Memory B cell (primary cell): ENCODE measurements at places on chromosomes 3 and 15.

DNA sequence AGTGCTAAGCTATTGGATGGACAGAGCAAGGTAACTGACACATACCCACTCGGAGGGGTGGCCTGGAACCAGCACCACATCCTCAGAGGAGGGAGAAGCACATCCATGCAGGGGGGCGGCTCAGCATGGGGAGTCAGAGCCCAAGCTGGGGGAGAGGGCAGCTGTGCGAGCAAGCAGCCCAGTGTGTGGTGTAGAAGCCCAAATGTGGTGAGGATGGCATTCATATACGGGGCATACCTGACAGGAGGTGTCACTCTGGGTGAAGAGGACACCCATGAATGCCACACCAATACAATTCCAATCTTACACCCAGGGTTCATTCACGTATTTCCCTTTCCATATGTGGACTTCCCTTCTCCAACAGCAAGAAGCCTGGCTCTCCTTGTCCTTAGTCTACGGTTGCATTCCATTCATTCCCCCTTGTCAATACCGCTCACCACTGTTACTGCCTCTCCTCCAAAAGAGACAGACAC lies 58.7 kb upstream of the ACAN start:
- no peak for DNase-seq

DNA sequence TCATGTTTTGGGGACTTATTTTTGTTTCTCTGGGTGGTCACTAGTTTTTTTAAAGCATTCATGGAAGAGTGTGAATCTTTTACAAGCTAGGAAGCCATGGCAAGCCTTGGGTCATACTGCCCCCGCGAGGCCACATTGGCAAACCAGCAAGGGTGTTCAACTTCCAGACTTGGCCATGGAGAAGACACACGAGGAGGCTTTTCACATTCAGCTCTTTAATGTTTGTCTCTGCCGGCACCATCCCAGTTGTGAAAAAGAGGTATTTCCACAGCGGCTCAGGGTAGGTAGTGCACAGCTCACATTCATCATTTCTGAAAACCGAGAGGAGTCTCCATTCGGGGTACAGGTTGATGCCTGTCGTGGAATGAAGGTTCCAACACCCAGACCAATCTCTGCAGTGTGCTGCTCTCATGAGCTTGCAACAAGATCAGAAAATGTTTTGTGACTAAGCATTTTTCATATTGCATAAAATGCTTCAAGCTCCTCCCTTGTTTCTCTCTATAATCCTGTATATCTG lies 7.7 kb downstream of the CCR5 start:
- DNase-seq: peak; percentile 48

DNA sequence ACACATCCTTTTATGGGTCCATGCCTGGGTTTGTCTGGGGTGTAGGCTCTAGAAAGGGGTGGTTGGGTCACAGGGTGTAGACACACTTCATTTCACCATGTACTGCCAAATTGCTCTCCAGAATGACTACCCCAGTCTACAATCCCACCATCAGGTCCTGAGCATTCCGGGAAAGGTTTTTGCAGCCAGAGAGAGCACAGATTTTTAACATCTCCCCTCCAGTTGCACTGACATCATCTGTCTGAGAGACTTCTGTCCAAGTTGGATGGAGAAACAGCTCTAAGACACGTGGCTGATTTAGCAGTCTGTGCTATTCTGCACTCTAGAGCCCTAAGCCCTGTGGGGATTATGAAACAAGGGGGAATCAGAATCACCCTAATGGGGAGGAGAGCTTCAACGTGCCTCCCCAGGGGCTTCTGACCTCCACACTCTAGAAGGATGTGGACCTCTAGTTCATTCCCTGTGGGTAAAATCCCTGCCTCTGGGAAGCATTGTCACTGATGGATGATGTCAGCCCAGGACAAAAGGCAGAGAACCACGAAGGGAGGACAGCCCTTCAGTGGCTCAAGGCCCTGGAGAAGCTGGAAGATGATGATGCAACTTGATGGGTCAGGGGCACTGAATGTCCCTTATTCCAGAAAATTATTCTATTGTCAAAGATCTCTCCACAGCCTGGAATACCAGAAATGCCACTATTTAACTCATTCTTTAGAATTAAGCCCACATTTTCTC lies 71.5 kb downstream of the CD200R1L start:
- no peak for DNase-seq

- peak; percentile 14 for DNase-seq
These were observed 125.0 kb downstream of the ZNF280D start for GRCh38 chr15:56608140-56608778.

DNA sequence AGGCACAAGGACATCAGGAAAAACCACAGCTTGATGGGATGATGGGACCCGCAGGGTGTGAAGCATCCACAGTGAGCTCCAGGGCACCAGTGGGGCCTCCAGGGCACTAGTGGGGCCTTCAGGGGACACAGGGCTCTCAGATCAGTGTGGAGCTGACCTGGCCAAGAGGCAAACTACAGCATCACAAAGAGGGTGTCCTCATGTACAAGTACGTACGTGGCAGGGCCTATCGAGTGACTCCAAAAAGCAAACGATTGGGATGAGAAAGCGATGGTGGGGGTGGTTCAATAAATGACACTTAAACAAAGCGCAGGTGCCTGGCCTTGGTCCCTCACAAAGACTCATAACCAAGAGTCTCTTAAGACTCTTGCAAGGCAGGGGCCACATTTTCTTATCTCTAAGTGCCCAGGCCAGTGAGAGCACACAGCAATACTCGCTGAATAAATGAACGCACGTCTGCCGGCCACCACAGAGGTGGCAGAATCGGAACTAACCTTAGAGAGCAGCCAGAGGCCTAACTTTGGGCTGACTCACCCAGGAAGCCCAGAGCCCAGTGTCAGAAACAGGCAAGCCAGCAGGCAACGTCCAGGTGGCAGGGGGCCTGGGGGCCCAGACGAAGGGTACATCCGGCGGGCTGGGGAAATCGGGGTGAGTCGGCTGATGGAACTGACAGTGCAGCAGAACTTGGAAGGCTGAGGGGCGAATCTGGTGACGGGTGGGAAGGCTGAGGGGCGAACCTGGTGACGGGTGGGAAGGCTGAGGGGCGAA lies 8.7 kb downstream of the PCSK6 start:
- DNase-seq: no peak

DNA sequence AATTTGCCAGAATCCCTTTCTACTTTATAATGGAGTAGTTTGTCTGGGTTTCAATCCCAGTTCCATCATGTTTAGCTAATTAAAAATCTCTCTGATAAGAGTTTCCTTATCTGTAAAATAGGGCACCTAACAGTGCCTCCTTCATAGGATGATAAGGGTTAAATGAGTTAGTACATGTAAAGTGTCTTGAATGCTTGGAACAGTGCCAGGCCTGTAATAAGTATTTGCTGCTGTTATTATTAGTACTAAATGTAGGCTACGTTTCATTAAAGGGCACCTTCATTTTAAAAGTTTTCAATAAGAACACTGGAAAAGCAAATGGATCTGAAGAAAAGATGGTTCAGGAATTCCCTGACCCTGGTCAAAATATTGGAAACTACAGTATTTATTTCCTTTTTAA lies 11.8 kb upstream of the SLC2A2 start:
- no peak for DNase-seq

DNA sequence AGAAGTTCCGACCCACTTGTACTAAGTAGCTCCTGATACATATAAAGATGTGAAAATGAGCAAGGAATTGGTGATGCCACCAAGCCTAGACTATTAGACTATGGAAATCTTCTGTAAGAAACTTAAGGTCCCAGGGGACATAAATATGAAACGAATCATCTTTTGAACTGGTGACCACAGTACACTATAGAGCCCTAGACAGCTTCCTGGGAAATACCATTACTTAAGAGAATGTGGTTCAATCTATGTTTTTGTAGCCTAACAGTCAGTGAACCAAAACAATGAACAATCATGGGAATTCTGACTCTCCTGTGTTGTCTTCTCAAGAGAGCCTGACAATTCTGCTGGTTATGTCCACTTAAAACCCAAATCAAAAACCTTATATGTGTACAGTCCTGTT lies 191.6 kb downstream of the GREM1 start:
- no peak for DNase-seq

DNA sequence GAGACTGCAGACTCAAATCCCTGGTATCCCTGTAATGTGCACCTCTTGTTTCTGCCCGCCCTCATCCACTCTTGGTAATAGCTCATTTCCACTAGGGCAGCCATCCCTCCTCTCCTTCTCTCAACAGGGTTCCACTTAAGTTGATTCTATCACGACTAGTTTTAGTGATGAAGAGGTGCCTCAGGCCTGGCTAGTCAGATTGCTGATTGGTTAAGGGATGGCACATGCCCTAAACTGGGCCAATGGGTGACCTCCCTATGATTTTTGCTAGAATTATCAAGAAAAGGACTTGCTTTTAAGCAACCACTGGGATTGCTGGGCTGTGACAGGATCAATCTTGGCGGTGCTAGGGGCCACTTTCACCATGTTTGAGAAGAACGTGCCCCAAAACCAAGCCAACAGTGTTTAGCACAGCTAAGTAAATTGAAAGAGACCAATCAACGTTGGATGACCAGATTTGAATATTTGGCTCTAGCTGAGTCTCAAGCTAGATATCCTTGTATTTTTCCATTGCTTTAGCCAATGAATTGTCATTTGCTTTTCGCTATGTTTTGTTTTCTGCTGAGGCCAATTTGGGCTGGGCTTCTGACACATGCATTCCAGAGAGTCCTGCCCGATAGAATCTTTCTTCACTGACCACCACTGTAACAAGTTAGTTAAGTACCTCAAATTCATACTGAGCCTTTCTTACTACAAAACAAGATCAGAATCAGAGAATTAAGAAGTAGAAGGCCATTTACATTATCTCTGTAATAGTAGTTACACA lies 131.0 kb downstream of the PDZRN3 start:
- no peak for DNase-seq

- no peak for DNase-seq
These were observed 26.8 kb downstream of the NKIRAS1 start for GRCh38 chr3:23889950-23890349.

DNA sequence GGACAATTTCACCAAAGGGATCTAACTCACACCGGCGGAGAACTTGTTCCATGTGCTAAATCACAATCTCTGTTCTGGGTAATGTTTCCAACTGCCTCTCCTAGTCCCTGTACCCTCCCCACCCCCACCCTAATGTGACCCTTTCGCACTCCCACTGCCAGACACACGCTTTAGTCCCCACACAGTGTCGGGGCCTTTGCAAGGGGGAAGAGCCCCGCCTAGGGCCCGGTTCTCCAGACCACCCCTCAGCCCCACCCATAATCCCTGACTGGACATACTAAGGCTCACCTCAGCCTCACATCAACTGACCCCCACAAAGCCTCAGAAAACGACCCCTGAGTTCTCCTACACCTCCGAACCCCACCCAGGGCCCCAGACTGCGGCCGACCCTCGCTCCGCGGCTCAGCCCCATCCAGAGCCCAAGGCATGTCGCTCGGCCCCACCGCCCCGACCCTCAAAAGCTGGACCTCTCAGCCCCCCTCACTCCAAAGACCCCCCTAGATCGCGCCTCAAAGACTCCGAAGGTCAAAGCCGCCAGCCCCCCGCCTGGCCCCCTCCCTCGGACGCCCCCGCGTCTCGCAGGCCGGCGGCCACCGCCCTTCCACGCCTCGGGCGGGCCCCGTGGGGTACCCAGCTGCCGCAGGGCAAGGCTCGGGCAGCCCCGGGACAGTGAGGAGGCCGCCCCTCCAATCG lies 72.0 kb upstream of the MAP4 start:
- peak; percentile 5 for DNase-seq

DNA sequence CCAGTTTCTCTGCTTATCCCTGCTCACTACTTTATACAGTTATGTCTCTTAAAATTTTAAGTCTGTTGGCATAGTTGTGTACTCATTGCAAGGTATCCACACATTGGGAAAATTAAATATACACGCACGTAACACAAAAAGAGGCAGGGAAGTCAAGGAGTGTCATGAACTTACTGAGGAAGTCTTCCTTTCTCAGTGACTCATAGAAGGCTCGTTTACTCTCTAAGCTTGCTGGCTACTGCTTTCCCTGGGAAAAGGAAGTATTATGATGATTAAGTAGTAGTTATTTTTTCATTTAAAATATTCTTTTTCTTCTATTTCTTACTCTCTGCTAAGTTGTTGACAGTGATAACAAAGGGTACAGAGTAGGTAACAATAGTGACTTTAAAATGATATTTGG lies 287.3 kb downstream of the UBE2E2 start:
- no peak for DNase-seq

- no peak for DNase-seq
These were observed 11.4 kb upstream of the MEX3B start for GRCh38 chr15:82056958-82057823.

GRCh38 chr3:14224895-14225294 lies 46.3 kb downstream of the LSM3 start:
- no peak for DNase-seq

GRCh38 chr3:81544385-81544784 lies 217.1 kb downstream of the GBE1 start:
- no peak for DNase-seq

GRCh38 chr15:31574766-31575165 lies 248.1 kb downstream of the KLF13 start:
- no peak for DNase-seq

- DNase-seq: no peak
These were observed 903.6 kb downstream of the VGLL3 start for GRCh38 chr3:86087160-86087871.

GRCh38 chr15:76116138-76116885 lies 56.5 kb downstream of the TMEM266 start:
- no peak for DNase-seq

GRCh38 chr3:14143271-14144225 lies 18.7 kb downstream of the TMEM43 start:
- DNase-seq: no peak

- no peak for DNase-seq
These were observed 1.6 kb upstream of the SYNM start for GRCh38 chr15:99103279-99103678.

DNA sequence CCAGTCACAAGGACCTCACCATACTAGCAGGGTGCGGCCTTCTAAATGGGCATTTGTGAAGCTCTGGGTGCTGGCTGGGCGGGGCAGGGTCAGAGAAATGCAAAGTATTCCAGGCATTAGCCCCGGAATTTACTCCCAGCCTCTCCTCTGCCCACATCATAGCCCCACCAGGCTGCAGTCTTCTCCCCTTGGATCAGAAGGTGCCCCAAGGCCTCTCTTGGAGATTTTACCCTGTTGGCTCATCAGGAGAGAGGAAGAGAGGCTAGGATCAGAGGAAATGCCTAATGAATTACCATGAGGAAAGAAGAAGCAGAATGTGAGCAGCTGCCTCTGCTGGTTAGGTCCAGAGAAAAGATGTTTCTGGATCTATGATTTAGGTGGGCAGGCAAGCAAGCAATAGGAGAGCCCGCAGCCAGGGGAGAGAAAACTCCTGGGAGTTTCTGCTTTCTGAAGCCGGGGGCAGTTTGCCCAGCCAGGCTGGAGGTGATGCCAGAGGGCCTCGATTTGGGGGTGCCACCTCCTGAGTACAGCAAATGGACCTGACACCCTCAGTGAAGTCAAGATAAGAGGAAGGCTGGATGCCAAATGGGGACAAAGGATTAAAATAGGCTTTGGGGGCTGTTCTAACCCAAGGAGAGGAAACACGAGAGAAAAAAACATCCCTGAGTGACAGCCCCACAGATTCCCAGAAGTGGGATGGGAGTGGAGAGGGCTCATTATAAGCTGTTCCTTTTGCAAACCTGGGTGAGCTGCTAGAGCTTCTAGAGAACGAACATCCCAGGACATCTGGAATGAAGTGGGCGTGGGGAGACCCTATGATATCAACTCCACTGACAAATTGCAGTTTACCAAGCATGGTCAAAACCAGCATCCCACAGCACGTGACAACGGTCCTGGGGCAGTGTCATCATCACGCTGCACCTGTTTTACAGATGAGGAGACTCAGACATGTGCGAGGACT lies 65.4 kb downstream of the BDH1 start:
- no peak for DNase-seq

GRCh38 chr15:77025083-77025901 lies 30.4 kb downstream of the PSTPIP1 start:
- DNase-seq: no peak
